Hematopoietic multipotent progenitor cell treated with erythropoietin and hydrocortisone succinate and interleukin-3 and kit ligand, for 17 days (in vitro differentiated cells): ENCODE measurements at places on chromosomes 16 and 17.

DNA sequence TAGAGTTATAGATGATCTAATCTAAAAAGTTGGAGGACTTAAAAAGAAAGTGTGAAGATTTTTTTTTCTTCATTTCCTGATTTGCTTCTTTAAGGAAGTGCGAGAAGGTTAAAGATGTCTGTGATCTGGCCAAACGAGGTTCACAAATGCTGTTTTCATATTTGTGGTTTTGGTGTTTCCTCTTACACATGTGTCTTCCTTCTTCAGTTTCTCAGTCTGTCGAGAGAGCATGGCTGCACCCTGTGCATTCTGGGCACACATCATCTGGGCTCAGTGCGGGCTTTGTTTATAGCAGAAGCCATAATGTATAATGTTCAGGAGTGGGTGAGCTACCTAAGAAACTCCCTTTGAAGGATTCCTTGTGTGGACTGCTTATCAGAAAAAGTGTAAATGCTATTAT is 260.4 kb upstream of the TBX2 start:
- no peak for DNase-seq

- DNase-seq: no peak
Measured at GRCh38 chr16:25608002-25608401, 83.8 kb upstream of the HS3ST4 start.

- DNase-seq: no peak
Measured at GRCh38 chr17:8052256-8053252, 13.7 kb downstream of the ALOX15B start.

DNA sequence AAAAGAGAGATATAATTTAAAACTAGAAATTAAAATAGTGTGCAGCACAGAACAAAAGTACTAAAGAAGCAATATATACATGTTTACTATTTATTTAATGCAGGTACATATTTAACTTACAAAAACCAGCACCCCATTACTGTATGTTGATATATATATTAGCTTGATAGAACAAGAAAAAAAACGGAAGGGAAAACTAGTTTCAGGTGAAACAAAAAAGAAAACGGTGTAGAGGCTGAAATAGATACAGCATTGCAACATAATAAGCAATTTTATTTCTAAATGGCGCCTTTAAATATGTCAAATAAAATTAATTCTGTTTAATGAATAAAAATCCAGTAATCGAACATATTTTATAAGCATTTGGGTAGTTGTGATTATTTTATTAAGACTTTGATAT is 3.9 kb downstream of the HNF1B start:
- no peak for DNase-seq

- no peak for DNase-seq
Measured at GRCh38 chr17:48484256-48484655, 46.6 kb downstream of the HOXB1 start.

GRCh38 chr17:67947325-67947813 is 48.9 kb downstream of the C17orf58 start:
- DNase-seq: no peak

- DNase-seq: no peak
Measured at GRCh38 chr17:76551685-76552084, 11.8 kb downstream of the PRCD start.

DNA sequence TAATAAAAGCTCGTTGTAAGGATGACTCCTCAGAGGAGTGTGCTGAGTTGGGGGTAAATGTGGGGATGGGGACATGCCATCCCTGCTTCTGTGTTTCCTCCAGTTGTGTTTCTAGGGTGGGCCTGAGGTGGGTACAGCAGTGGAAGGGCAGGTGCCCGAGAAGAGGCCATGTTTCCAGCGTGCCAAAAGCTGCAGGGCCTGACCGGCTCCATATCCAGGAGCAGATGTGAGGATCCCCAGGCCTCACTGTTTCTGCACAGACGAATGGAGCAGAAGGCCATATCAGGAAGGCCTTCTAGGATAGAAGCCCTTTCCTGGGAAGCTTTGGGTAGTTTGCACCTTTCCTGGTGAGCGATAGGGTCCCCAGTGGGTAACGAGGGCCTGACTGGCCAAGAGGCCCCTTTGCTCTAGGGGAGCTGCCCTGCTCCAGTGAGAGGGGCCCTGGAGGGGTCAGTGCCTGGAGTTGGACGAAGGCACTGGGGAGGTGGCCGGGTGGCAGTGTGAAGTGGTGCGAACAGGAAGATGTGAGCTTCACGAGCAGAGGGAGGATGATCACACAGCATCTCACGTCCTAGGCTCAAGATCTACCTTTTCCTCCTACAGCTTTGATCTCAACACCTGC is 62.9 kb downstream of the SHISA6 start:
- no peak for DNase-seq

DNA sequence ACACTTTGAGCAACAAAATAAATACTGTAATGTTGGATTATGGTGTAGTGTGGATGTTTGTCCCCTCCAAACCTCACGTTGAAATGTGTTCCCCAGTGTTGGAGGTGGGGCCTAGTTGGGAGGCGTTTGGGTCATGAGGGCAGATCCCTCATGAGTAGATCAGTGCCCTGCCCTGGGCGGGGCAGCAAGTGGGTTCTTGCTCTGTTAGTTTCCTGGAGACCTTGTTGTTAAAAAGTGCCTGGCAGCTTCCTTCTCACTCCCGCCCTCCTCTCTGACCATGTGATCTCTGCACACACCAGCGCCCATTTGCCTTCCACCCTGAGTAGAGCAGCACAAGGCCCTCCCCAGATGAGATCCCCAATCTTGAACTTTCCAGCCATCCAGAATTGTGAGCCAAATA is 67.7 kb downstream of the MPRIP start:
- peak; percentile 85 for DNase-seq

DNA sequence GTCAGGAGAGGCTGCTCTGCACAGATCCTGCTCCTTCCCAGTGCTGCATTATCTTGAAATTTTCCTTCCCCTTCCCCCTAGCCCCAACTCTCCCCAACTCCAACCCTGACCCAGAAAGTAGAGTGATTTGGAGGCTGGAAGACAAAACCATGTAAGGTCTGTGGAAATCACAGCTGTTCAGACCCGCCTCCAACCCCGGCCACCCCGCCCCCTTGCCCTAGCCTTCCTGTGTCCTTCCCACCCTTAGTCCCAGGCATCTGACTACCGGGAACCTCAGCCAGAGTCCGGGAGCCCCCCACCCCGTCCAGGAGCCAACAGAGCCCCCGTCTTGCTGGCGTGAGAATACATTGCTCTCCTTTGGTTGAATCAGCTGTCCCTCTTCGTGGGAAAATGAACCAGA is at the start of gene AOC3:
TSS of gene AOC3 (plus strand) at position 246 of the 400 bp plus-strand sequence. CDS start at position 391, 145 bp downstream.
- DNase-seq: no peak

DNA sequence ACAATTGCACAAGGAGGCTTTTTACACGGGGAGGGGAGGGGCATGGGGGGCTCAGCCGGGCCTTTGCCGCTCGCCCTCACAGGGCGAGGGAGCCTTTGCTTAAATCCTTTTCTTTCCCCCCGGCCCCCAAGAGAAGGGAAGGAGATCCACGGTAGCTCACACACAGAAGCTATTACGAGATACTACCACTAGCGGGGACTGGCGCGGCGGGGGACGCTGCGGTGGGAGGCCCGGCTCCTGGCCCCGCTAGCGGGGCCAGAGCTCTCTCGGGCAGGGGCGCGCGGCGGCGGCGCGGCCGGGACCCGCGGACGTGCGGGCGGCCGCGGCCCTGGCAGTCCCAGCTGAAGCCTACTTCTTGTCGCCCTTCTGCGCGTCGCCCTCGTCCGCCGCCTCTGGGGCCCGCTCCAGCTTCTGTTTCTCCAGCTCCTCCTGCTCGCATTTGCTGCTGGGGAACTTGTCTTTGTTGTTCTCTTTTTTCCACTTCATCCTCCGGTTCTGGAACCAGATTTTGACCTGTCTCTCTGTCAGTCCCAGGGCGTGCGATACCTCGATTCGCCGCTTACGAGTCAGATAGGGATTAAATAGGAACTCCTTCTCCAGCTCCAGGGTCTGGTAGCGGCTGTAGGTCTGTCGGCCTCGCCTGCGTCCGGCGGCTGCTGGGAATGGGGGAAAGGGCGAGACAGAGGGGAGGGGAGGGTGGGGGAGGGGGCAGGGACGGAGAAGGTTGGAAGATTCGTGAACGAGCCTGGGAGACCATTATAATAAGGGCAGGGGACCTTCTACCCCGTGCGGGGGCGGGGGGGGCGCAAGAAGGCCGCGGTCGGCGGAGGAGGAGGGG is 2.0 kb downstream of the HOXB8 start:
- DNase-seq: no peak

DNA sequence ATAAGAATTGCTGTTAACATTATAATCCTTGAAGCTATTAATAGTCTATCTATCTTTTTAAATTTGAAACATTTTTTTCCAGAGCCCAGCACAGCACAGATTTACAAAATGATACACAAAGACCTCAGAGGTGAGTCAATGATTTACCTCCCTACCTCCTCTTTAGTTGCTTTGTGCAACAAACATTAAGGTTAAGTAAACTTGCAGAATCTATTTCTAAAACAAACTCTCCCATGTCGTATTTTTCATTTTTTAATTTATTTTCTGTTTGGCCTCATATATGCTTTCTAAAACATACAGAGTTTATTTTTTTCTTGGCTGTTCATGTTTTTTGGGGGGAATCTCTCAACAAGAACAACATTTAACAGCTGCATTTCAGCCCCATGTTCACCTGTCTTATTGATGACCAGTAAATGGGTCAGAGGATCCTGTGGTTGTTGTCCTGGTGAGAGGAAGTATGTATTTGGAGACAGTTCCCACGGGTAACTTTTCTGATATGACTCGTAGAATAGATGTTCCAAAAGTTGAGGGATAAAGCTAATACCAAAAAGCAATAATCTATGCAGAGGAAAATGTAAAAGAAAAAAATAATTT is 42.6 kb downstream of the ABCA9 start:
- no peak for DNase-seq

- no peak for DNase-seq
Measured at GRCh38 chr16:86881861-86882273, 303.5 kb downstream of the FOXL1 start.

GRCh38 chr16:12421688-12422087 is 382.0 kb downstream of the CPPED1 start:
- no peak for DNase-seq

DNA sequence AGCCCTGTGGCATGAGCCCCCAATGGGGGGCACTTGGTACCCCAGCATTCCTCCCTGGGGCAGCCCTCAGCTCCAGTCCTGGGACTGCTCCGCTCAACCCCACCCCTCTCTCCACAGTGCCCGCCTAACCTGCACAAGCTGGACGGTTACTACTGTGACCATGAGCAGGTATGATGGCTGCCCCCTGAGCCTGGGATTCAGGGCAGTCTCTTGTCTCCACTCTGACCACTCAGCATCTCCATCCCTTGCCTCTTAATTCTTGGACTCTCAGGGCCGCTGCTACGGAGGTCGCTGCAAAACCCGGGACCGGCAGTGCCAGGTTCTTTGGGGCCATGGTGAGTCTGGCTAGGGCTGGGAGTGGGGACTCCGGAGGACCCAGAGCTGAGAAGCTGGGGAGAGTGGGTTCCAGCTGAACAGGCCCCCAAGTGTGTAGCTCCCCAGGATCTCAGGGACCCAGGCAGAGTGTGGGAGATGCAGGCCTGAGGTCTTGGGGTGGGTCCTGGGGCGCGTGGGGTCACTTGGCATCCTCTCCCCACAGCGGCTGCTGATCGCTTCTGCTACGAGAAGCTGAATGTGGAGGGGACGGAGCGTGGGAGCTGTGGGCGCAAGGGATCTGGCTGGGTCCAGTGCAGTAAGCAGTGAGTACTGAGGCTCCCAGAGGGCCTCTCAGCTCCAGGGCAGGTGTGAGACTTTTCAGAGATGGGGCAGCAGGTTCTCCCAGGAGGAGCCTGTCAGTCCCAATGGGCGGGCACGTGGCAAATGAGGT is 18.0 kb downstream of the ADAM11 start:
- DNase-seq: no peak

GRCh38 chr16:1945559-1946391 is 2.8 kb upstream of the MSRB1 start:
- DNase-seq: no peak

GRCh38 chr17:30113213-30113612 is 3.4 kb upstream of the NSRP1 start:
- DNase-seq: no peak

- no peak for DNase-seq
Measured at GRCh38 chr17:50194934-50195865, 6.2 kb downstream of the COL1A1 start.

DNA sequence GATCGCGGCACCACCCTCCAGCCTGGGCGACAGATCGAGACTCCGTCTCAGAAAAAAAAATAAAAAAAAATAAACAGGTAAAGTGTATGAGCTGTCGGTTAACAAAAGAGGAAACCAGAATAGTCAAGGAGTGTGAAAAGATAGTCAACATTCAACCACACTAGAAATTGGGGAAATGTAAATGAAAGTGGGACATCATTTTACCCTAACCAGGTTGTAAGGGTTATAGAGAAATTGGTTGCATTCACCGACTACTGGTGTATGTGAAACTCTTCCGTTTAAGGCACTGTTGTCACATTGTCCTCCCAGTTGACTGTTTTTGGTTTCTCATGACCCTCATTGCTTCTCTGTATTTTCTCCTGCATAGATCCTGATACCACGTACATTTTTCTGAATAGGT is 62.8 kb downstream of the RABEP1 start:
- DNase-seq: no peak

DNA sequence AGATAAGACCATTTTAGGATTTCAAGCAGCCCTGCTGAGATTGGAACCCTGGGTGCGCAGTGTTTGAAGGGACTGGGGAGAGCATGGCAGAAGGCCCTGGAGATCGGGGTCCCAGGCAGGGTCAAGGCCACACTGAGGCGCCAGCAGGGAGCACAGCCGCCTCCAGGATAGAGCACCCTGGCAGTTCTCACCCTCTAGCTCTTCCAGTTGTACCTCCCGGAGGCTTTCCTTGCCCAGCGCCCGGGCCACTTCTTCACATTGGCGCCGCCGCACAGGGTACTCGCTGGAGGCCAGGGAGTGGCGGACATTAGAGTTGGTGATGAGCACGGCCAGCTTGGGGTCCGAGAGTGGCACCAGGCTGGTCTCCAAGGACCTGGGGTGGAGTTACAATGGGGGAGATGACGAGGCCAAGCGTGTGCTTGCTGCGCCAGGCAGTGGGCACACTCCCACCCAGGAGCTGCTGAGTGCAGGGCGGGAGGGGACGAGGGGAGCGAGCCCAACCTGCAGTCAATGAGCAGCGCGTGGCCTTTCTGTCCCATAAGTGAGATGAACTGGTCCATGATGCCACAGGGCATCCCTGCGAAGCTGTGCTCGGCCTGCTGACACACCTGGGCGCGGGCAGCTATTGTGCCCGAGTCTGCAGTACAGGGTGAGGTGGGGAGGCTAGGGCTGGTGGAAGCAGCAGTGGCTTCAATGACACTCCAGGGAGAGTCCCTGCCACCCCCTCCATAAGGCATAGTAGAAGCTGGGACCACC is 2.3 kb downstream of the GALK1 start:
- DNase-seq: no peak

GRCh38 chr17:72152387-72152929 is 31.6 kb downstream of the SOX9 start:
- no peak for DNase-seq

GRCh38 chr16:8714174-8714573 is 39.8 kb downstream of the ABAT start:
- DNase-seq: no peak

- peak; percentile 21 for DNase-seq
Measured at GRCh38 chr17:142102-142661, 4.8 kb downstream of the SCGB1C2 start.

DNA sequence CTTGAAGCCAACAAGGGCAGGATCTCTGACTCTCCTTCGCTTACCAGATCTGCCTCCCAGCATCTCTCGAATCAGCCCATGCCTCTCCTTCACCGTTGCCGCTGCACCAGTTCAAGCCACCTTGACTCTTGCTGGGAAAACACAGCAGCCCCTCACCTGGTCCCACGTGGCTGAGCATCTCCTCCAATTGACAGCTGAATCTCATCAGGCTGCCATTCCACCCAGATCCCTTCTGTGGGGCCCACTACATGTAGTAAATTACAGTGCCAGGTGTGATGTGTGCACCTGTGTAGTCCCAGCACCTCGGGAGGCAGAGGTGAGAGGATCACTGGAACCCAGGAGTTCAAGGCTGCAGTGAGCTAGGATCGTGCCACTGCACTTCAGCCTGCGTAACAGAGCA is 37.8 kb upstream of the C16orf78 start:
- no peak for DNase-seq
